ENCODE measurements at places on chromosomes 3 and 15.
A peak's percentile ranks its signal among the peaks of the same experiment; 100 is the strongest.

- peak; percentile 99 for DNase-seq
These were observed at the start of gene PARP6 for GRCh38 chr15:72272213-72272996. Gene PARP6 (minus strand): TSS chr15:72272554. CDS start chr15:72267477, 5,077 bp downstream.

- no peak for DNase-seq
These were observed 107.1 kb downstream of the DGKG start for GRCh38 chr3:186254676-186255650.

DNA sequence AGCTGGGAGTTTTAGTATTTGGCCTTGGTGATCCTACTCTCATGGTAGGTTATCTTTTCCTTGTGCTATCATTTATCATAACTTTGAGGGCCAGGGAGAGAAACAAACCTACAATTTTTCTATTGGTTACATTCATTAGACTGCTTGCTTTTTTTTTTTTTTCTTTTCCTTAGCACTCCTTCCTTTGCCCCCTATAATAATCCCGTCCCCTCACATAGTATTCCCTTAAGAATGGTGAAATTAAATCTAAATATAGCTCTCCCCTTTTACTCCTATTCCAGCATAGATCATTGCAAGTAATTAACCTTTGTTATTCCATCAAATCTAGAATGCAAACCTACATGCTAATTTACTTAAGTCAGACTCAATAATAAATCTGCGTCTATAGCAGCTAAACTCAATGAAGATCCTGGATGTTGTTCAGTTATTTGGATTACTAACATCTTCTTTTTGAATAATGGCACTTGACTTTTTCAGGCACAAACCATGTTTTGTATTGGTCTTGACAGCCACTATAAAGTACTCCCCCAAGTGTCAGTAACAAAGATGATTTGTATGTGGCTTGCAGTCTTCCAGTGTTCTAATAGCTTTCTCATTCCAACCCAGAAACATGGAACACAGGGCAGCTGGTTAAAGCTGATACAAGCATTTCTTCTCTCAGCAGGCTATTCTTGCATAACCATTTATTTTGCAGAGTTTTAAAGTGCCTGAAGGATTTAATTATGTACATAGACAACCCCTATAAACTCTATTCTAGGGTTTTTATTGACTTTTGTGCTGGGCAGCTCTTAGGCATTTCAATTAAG is 420.6 kb downstream of the MECOM start:
- DNase-seq: no peak

- peak; percentile 99 for DNase-seq
These were observed 9.6 kb downstream of the EMC3 start for GRCh38 chr3:9976721-9977709.

- no peak for DNase-seq
These were observed 3.6 kb upstream of the MKRN3 start for GRCh38 chr15:23561914-23562313.

- DNase-seq: peak; percentile 53
These were observed 21.5 kb downstream of the AGTR1 start for GRCh38 chr3:148718982-148719862.

- DNase-seq: no peak
These were observed 49.7 kb downstream of the PDE8A start for GRCh38 chr15:85031086-85031943.

GRCh38 chr15:59104912-59105732 is at the start of gene CCNB2:
Gene CCNB2 (plus strand): TSS chr15:59105146. CDS start chr15:59105269, 123 bp downstream.
- peak; percentile 98 for DNase-seq

GRCh38 chr3:56611364-56611763 is 54.4 kb downstream of the CCDC66 start:
- no peak for DNase-seq

DNA sequence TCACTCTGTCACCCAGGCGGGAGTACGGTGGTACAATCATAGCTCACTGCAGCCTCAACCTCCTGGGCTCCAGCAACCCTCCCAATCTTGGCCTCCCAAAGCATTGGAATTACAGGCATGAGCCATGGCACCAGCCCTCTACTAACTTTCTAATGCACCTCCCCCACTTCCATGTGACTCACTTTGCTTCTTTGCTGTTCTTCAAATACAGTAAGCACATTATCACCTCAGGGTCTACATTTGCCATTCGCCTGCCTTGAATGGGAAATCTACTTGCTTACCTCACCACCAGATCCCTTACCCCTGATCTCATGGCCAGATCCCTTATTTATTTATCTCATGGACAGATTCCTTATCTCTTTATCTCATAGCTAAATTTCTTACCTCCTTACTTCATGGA is 235.3 kb downstream of the KCNMB2 start:
- no peak for DNase-seq

- DNase-seq: no peak
These were observed 32.3 kb upstream of the PROK2 start for GRCh38 chr3:71817262-71817661.

GRCh38 chr3:159818399-159818798 is 170.2 kb upstream of the IL12A start:
- no peak for DNase-seq

GRCh38 chr3:98733053-98733811 is 29.9 kb upstream of the ST3GAL6 start:
- peak; percentile 19 for DNase-seq

GRCh38 chr15:60195611-60196010 is 191.5 kb downstream of the FOXB1 start:
- no peak for DNase-seq

- no peak for DNase-seq
These were observed 356.6 kb upstream of the NPAP1 start for GRCh38 chr15:24318981-24319380.

GRCh38 chr3:111979434-111980038 is 710 bp downstream of the ABHD10 start:
- peak; percentile 64 for DNase-seq

GRCh38 chr3:8745619-8746370 is 12.2 kb downstream of the CAV3 start:
- no peak for DNase-seq

DNA sequence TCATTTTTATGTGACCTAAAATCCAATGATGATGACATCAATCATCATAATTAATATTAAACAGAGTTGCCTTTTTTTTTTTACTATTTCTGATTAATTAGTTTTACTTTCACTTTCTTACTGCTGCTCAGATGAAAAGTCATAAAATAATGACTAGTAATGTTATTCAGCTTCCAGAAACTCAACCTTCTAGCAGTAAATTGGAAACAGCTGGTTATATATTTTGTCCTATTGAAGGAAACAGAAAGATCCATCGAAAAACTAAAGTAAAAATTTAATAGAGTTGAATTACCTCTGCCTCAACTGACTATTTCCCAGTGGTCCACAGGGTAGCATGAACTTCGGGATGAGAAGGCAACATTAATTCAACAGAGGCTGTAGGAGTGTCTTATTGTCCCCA is 107.1 kb upstream of the PTX3 start:
- peak; percentile 76 for DNase-seq

DNA sequence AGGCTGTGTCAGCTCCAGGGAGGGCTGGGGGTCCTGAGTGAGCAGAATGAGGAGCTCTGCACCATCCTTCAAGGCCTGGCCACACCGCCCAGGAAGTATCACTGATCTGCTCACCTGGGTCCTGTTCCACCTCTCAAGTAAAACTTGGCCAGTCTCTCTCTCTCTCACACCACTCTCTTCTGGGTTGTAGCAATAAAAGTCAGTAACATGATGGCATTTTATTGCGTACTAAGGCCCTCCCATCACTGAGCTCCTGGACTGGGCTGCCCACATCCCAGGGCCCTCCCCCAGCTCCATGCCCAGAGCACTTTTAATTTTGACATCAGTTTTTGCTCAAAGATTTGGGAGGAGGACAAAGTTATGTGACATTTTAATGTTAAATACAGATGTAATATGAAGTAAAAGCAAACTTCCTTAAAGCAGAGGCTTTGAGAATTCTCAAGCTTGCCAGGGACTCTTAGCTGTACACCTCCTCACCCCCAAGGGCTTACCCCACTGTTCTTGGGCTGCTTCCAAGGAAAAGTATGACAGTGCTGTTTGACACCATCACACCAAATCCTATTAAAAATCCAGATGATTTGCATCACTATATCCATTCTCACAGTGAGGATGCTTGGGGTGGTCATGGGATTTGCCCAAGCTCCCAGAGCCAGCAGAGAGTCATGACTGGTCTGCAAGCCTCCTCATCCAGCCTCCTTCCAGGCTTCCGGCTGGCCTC is 105.1 kb upstream of the SLCO2A1 start:
- peak; percentile 1 for DNase-seq

DNA sequence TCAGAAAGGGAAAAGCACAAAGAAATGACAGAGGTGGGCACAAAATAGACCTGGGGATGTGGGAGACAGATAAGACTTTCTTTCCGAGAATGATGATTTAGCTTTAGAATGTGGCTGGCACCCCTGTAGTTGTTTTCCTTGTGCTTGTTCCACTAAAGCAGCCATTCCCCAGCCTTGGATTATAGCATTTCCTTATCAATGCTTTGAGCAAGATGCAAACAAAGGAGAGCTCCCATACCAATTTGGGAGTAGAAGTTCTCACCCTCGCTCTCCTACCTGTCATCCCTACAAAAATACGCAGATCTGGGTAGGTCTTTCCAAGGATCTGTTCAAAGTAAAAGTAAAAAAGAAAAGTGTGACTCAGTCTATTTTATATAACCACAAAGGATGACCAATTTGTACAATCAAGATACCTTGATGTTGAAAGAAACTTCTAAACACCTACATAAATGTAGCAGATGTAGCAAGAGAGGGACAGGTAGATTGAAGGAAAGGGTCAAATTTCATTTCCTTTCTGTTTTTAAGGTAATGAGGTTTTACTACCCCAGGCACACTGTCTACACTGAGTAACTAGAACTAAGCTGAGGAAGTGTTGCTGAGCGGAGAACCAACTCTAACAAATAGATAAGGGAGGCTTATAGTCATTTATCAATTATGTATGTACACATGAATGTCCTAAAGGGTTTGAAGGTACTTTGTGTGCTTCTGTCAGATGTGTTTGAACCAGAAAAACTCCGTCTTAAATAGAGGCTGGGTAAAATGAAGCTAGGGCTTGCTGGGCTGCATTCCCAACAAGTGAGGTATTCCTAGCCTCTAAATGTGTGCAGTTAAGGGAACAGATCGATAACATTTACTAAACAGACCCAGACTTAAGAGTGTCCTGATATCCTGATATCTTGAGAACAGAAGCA is 91.1 kb upstream of the LRRN1 start:
- DNase-seq: no peak

- no peak for DNase-seq
These were observed 23.8 kb upstream of the ZNF148 start for GRCh38 chr3:125398952-125399351.

DNA sequence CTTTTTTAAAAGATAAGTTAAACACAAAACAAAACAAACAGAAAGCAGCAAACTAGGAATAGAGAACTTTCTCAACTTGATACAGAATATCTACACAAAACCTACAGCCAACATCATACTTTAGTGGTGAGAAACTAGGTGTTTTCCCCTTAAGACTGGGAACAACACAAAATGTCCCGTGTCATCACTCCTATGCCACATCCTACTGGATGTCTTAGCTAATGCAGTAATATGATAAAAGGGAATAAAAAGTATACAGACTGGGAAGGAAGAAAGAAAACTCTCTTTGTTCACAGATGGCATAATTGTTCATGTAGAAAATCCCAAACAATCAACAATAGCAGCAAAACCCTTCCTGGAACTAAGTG is 45.9 kb downstream of the TMEM45A start:
- DNase-seq: peak; percentile 47

- DNase-seq: peak; percentile 84
These were observed at the start of gene ABHD17C for GRCh38 chr15:80695099-80695910. Gene ABHD17C (plus strand): TSS chr15:80695310. CDS start chr15:80695430, 120 bp downstream.

DNA sequence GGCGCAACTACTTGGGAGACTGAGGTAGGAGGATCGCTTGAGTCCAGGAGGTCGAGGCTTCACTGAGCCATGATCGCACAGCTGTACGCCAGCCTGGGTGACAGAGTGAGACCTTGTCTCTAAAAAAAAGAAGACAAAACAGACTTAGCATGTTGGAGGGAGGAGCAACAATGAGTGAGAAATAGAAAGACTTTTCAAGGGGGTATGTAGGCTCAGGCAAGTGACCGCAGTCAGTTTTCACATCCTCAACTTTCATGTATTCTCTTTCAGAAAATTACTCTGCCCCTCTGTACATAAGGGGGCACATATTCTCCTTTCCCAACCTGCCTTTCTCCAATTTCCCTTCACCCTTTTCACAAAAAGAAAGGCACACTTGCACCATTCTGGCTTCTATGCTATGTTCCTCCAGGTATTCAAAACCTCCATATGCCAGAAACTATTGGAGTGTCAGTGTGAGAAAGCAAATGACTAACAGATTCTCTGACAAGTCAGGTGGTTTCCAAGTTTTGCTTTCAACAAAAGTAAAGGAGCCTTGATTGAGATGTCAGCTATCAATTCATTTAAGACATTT is 7.6 kb downstream of the NSUN3 start:
- no peak for DNase-seq

- no peak for DNase-seq
These were observed 207.1 kb downstream of the LRRN1 start for GRCh38 chr3:4006288-4006687.

- no peak for DNase-seq
These were observed 3.9 kb upstream of the PLCH1 start for GRCh38 chr3:155748611-155749365.

- no peak for DNase-seq
These were observed 1.8 kb downstream of the PXK start for GRCh38 chr3:58334506-58334884.

DNA sequence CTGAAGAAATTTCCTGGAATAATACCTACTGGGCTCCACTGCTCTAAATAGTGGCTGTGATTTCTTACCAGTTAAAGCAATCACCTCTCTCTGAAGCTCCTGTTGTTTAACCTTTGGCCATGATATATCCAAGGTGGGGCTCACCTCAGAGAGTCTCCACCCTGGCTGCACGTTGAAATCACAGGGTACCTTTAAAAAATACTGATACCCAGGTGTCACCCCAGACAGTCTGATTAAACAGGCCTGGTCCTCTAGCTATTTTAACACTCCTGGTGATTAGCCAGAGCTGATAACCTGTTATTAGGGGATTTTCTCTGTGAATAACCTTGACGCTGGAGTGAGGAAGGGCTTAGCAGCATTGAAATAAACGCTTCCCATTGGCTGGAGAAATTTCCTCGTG is 22.3 kb upstream of the ZBTB38 start:
- DNase-seq: no peak

DNA sequence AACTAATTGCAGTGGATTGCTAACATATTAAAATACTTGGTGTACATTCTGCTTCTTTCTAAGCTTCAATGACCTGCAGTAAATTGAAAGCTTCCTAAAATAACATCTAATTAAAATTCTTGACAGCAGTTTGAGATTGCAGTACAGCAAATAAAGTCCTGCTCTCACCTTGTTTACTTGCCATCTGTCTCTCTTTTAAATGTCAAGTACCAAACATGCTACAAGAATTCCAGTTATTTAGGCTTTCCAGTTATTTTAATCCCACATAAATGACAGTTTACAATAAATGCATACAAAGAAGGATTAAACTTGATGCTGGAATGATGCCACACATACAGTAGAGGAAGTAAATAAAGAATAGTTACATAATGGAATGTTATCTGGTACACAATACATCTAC is 33.2 kb downstream of the CBLB start:
- no peak for DNase-seq

GRCh38 chr3:66702126-66702525 is 201.3 kb upstream of the LRIG1 start:
- DNase-seq: no peak
